GDM1 (cell line): ENCODE measurements at places on chromosomes 16 and 17.

GRCh38 chr17:30586818-30587595 lies 109.8 kb downstream of the GOSR1 start:
- DNase-seq: peak; percentile 18

DNA sequence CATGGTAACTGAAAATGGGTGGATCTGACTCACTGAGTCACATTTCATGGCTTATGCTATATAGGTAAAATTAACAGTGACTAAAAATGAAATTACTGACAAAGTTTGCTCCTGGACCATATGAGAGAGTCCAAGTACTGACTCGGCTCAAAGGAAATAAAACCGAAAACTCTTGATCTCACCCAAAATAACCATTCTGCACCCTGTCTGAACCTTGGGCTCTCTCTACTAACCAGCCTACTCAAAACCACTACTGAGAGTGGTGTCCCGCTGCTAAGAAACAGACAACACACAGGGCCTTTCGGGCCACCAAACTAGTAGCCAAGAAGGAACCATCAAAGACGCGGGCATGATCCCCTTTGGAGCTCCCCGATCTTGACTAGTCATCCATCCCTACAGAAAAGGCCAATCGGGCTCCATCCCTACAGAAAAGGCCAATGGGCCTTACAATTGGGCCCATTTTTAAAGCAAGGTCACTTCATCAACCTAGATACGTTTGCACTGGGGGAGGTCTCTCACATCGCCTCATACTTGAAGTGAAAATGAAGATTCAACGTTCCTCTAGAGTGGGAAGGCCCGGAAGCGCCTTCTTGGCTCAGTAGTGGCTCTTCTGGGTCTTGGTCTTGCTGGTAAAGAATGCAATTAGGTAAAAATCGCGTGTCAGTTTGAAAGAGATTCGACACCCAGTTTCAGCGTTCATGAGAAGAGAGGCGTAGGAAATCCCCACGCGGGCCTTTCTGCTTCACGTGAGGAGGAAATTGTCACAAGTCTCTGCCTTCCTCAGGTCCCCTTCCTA lies 720 bp upstream of the ZPBP2 start:
- no peak for DNase-seq

- no peak for DNase-seq
Measured at GRCh38 chr16:78843978-78844377, 744.5 kb downstream of the WWOX start.

- DNase-seq: no peak
Measured at GRCh38 chr17:29709866-29710519, 87.3 kb upstream of the CORO6 start.

- no peak for DNase-seq
Measured at GRCh38 chr16:86635176-86635876, 57.0 kb downstream of the FOXL1 start.

DNA sequence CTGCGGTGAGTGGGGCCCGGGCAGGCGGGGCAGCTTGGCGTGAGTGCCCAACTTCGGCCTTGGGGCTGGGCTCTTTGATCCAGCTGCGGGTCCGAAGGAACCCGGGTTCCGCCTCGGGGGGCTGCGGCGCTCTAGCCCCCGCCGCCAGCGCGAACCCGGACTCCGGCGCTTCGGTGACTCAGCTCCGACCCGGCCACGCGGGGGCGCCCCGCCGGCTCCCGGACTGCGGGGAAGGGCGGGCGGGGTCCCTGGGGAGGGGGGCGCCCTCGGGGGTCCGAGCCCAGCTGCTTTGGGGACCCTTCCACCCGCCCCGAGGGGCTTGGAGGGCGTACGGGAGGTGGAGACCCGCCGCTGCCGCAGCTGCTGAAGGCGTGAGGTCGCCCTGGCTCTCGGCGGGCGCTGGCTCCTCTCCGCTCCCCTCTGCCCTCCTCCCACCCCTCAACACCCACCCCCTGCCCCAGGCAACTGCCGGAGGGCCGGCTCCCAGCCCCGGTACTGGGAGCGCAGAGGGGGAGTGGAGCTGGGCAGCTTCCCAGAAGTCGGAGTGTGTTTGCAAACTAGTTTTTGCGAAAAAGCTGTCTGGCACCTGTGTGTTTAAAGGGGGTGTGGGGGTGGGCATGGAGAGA lies 516 bp downstream of the CPNE2 start:
- DNase-seq: peak; percentile 1

DNA sequence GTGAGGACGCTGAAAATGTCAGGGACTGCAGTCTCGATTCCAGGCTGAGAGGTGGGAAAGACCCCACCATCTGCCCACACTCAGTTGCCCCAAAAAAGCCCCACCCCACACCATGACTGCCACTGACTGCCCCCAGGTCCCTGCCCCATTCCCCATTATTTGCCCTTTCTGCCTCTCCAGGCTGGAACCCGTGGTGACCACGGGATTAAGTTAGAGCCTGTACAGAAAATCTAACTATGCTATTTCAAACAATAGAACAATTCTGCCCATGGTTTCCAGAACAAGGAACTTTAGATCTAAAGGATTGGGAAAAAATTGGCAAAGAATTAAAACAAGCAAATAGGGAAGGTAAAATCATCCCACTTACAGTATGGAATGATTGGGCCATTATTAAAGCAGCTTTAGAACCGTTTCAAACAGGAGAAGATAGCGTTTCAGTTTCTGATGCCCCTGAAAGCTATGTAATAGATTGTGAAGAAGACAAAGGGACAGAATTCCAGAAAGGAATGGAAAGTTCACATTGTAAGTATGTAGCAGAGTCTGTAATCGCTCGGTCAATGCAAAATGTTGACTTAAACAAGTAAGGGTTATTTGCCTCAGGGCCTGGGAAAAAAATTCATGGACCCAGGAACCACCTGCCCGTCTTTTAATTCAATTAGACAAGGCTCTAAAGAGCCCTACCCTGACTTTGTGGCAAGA lies 14.4 kb downstream of the FLYWCH1 start:
- DNase-seq: no peak

DNA sequence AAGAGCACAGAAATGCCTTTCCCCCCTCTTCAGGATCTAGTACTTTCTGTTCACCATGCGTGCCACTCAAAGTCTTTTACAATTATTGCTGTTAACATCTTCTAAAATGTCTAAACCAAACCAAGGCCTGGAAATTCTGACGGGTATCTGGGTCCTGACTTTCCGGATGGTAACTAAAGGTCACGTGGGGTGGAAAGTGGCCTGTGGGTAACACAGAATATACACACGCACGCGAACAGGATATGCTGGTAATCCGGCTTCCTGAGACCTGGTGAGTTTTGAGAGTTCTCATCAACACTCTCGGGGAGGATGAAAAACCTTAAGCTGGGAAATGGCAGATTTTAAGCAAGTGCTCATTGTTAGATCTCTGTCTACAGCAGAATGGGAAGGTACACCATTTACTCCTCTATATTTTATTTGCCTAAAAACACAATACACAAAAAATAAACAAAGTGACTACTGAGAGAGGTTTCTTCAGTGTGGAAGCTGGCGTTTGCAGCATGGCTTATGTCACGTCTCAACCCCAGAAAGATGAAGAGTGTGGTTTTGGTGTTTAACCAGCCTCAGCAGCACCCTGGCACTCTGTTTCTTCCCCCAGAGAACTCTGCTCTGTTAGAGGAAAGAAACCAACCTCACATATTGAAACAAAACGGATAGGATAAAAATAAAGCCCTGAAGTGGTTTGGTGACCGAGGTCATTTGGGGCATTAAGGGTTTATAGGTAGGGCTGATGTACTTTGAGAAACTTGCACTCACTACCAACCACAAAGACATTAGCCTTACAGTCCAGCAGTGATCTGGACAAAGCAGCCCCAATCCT lies 37.3 kb downstream of the SMG6 start:
- peak; percentile 69 for DNase-seq

DNA sequence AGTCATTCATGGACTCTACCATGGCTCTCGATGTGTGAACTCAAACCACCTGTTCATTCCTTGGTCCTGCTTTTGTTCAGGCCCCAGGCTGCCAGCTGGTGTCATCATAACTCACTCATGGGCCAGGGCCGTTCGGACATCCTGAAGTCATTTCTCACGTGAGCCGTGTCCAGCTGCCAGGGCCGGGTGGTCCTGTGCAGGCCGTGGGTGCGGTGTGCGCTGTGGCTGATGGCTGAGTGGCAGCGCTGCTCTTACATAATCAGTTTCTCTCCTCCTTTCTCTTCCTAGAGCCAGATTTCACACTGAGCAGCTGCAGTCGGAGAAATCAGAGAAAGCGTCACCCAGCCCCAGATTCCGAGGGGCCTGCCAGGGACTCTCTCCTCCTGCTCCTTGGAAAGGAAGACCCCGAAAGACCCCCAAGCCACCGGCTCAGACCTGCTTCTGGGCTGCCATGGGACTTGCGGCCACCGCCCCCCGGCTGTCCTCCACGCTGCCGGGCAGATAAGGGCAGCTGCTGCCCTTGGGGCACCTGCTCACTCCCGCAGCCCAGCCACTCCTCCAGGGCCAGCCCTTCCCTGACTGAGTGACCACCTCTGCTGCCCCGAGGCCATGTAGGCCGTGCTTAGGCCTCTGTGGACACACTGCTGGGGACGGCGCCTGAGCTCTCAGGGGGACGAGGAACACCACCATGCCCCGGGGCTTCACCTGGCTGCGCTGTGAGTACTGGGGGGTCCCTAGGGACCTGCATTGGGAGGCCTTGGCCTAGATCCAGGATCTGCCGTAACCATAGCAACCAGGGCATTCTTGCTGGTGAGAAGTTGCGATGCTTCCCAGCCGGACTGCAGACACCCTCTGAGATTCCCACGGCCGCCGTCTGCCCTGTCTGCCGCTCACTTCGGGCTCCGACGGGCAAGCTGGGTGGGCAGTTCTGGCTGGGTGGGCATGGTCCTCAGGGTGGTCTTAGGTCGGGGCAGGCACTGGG lies at the start of gene IL34:
Gene IL34 (plus strand): TSS at position 300 of the 982 bp plus-strand sequence. CDS start 389 bp downstream, at position 689.
- no peak for DNase-seq

DNA sequence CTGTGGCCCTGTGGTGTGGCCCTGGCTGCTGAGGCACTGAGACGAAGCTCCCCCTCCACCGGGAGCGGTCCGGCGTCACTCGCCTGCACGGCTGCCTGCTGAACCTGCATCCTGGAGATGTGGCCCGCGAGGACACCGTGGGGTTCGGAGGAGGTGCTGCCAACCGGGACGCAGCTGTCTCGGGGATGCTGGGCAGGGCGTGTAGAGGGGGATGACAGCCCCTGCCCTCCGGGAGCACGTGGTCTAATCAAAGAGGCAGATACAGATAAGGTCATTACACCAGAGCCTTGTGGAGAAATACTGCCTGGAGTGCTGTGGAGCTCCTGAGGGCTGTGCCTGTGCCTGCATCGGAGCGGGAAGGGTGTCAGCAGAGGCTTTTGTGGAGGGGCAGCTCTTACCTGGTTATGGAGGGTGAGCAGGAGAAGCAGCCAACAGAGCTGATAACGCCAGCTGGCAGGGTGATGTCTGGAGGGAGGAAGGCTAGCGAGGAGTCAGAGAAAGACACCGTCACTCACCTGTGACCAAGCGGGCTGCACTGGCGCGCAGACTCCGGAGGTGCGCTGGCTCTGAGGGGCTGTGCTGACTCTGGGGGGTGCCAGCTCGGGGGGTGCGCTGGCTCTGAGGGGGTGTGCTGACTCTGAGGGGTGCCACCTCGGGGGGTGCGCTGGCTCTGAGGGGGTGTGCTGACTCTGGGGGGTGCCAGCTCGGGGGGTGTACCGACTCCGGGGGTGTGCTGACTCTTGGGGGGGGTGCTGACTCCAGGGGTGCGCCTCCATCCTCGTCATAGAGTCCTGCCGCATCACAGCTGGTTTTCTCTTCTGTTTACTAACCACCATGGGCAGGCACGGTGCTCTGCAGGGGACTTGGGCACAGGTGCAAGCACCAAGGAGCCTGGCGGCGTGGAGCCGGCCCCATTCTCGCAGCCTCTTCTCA lies 104.7 kb upstream of the CHMP6 start:
- no peak for DNase-seq

GRCh38 chr17:31289790-31290189 lies 7.2 kb downstream of the OMG start:
- no peak for DNase-seq

DNA sequence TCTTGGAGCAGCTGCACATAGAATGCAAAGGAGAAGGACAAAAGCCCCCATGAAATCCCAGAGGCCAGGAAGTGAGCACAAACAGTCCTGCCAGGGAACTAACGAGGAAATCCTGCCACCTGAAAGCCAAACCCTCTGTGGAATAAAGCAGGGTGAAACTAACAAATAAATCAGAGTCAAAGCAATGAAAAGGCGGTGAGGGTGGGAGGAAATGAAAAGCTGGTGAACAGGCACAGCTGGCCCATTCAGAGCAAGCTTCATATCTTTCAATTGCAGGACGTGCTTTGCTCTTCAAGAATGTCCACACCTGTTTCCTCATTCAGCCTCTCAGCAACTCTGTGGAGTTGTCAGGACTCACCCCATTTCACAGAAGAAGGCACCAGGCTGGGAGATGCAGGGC lies 108.1 kb downstream of the ABCC12 start:
- DNase-seq: no peak

GRCh38 chr16:85940214-85940613 lies 41.3 kb downstream of the IRF8 start:
- DNase-seq: no peak

DNA sequence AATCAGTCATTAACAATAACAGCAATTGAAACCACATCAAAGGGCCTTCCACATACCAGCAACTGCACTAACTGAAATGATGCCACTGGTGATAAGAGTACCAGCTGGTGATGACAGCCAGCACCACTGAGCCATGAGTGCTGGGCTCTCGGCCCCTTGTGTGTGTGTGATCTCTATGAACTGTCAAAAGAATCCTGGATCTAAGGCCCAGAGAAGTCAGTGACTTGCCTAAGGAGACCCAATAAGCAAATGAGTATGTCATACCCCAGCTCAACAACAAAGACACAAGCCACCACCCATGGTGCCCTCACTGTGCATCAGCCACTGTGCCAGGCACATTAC lies 220.9 kb downstream of the ZNF423 start:
- no peak for DNase-seq

GRCh38 chr16:69804297-69804696 lies 42.2 kb downstream of the WWP2 start:
- no peak for DNase-seq

DNA sequence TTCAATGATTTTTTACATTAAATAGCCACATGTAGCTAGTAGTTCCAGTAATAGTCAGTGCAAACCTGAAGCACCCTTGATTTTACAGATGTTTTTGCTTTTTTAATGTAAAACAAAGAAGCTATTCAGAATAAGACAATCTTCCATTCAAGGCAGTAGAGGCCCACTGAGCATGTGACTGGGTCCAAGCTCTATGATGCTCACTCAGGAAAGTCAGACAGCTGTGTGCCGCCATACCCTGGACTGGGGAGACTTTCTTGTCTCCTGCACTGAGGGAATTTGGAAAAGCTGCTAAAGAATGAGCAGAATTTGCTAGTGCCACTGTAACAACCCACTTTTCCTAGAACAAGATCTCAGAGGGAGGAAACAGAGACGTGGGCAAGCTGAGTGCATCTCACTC lies 11.5 kb downstream of the CENPN start:
- no peak for DNase-seq
